Activated naive CD4-positive, alpha-beta T cell (primary cell): ENCODE measurements at places on chromosomes 7 and 10.

GRCh38 chr7:138257459-138258196 lies 181.4 kb downstream of the AKR1D1 start:
- DNase-seq, result no peak

- DNase-seq, result no peak
Measured at GRCh38 chr10:37566332-37566731, 291.1 kb downstream of the ZNF248 start.

DNA sequence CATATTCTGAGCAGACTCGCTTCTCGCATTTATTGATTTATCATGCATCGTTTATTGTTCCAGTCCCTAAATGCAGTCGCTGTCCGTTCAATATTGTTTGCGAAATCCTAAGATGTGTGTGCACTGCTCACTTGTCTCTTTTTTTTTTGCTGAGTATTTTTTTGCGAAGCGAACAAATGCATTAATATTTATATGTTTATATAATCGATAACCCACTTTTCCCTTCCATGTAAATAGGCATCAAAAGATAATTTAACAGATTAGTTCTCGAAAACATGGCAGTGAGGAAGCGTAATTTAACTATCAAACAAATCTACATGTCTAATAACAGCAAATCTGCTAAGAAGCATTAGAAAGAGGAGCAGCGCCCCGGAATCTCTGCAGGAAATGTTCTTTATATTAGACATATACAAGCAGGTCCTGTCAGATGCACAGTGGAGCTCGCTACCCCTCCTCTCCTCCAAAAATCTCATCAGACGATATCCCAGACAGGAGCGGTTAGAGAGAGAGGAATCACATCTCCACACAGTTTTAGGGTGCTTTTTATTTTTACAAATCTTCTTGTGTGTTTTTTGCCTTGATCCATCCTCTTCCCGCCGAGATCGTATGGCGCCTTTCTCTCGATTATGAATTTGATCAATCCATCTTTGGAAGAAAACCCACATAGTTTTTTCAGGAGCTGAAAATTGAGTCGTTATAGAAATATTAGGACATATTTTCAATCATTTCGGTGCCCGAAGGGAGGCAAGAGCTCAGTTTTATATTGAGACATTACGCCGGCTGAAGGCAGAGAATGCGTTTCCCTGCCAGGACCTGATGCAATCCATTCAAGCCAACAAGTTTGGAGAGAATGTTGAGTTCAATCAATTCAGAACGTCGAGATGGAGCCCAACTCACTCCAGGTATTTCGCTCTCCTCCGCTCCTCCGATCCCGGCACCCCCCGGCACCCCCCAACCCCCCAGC lies at the start of gene ARID5B:
Gene ARID5B, plus strand, starts transcription at position 871 of the 964 bp plus-strand sequence. Its CDS starts 11 bp downstream, at position 882.
- peak; percentile 23 for DNase-seq

GRCh38 chr10:103602028-103602851 lies 108.7 kb downstream of the NEURL1 start:
- no peak for DNase-seq

GRCh38 chr7:20201380-20201779 lies 15.8 kb downstream of the MACC1 start:
- DNase-seq, result no peak

DNA sequence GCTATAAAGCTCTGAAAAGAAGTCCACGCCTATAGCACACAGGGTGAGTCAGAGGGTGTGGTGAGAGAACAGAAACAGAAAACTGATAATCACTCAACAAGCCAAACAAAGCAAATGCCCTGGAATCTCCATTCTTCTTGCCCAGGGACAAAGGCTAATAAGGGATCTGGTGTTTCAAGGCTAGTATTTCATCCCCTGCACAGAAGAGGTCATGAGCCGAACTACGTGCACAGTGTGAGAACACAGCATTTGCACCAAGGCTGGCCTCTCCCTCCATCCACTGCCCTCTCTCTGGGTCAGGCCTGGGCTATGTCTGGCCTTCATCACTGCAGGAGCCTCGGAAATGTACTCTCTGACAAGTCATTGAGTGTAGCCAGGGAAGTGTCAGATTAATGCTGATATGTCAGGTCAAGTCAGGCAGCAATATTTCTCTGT lies 42.7 kb downstream of the PRR15 start:
- no peak for DNase-seq

- DNase-seq, result no peak
Measured at GRCh38 chr7:18494406-18494805, 1.1 kb upstream of the HDAC9 start.

DNA sequence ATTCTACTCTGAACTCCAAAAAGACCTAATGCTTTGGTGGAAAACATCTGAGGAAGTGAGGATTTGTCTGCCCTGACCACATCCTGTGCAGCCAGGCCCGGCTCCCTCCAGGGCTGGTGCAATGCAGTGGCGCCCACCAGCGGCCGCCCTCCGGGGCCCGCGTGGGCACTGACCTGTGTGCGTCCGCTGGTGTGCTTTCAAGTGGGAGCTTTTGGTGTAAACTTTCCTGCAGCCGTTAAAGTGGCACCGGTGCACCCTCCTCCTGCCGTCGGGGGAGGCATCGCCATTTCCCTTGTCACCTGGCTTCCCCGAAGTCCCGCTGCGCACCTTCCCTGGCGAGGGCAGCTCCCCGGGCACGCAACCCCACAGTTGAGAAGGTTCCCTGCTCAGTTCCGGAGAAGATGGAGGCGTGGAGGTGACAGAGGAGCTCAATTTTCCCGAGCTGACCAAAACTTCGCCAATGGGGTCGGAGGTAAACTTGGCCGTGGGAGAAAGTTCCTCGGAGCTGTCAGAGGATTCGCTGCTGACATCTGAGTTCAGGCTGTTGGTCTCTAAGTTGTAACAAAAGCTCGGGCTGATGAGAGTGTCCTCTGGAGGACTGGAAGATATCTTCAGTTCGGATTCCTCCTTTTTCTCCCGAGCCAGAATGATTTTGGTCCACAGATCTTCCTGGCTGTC lies 3.4 kb downstream of the KLF6 start:
- DNase-seq, result no peak

DNA sequence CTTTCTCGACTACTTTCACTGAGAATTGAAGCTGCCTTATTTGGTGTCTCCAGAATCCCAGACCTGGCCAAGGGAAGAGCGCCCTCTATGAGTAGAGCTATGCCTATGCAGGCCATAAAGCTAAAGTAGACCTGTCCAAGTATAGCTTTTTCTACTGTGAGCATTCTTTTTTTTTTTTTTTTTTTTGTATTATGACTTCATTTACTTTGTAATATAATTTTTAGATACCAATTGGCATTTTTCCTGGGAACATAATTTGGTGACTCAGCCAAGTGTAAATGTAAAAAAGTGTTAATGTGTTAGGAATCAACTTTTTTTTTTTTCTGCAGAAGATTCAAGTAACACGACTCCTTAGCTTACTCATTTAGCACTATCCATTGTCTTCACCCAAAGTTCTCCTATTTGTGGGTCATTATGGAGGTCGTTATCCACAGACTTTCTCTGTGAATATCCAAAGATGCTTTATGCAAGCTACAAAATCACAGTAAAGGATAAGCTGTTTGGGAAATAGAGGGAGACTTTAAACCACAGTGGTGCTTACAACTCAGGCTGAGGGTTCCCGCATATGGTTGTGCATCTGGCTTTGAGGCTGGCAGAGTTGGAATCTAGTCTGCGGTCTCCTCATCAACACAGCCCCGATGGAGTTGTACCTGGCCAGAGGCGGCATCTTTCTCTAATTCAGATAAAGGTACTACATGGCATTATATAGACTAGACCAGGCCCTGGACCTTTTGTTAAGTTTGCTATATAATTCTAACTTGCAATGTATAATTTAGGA lies 1040.2 kb upstream of the SORCS1 start:
- no peak for DNase-seq

GRCh38 chr10:5615316-5615715 lies 51.1 kb downstream of the ASB13 start:
- no peak for DNase-seq

- DNase-seq, result no peak
Measured at GRCh38 chr7:103809229-103809994, 180.0 kb downstream of the RELN start.

DNA sequence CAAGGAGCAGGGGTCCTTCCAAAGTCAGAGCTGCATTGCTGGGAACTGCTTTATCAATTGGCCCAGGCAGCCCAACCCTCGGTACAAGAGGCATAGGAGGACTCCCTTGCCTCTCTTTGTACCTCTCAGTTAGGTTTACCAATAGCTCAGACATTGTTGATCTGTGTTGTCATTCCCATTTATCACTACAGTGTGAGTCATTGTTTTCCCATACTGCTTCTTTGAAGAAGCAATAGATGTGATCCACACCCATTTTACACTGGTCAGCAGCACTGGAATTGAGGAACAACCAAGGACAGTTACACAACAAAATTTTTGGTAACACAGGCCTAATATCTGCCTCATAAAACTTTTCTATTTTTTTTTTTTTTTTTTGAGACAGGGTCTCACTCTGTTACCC lies 307.2 kb downstream of the SNX13 start:
- no peak for DNase-seq

DNA sequence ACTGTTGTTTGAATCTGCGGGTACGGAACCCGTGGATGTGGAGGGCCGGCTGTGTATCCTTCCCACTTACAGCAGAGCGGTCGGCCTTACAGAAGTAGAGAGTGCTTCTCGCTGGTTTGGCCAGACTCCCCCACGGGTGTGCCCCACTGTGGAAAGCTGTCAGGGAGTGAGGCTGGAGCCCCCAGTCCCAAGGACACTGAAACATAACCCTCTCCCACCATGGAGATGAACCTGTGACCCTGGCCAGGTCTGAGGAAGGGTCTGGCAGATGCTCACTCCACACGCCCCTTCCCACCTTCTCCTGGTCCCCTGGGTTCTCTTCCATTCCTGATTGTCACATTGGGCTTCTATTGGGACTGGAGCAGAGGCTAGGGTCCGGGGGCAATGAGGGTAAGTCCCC lies 39.6 kb downstream of the TSPAN15 start:
- no peak for DNase-seq

DNA sequence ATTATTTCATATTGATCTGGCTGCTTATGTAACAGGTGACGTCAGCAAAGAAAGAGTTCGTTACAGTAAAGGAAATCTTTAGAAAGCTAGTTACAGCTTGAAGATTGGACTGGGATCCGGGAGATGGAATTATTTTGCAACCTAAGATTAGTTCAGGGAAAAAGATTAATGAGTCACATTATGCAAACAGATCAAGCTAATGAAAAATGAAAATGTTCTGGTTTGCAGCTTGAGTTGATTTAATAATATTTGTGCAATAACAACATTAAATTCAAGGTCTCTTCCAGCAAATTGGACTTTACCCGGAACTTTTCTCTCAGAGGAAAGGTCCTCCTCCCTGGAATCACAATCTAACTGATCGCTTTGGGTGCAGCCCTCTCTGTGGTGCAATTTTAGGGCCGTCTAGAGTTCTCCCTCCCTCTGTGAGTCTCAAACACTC lies 119.5 kb downstream of the OTUD1 start:
- DNase-seq, result no peak

- no peak for DNase-seq
Measured at GRCh38 chr7:29363636-29364425, 169.3 kb downstream of the CHN2 start.

- DNase-seq, result no peak
Measured at GRCh38 chr7:41117431-41117830, 585.5 kb downstream of the INHBA start.

DNA sequence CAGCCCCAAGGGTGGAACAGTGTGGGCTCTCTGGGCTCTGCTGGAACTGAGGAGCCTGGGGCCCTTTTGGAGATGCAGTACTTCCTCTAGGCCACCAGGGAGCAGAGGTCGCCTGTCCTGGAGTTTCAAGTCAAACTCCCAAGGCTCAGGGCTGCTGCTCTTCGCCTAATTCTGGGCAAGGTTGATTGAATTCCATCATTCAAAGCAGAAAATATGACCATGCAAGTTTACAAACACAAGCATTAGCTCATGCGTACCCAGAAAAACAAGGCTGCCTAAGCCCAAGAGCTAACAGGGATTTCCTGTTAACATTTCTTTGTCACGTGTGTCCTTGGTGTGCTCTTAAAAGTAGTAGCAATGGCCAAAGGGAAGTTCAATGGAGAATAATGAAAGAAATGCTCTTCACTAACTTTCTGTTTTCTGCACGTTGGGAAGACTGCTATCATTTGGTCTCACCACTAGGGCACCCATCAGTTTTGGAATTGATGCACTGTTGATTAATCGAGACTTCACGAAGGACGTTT lies 20.1 kb downstream of the LDB3 start:
- no peak for DNase-seq

DNA sequence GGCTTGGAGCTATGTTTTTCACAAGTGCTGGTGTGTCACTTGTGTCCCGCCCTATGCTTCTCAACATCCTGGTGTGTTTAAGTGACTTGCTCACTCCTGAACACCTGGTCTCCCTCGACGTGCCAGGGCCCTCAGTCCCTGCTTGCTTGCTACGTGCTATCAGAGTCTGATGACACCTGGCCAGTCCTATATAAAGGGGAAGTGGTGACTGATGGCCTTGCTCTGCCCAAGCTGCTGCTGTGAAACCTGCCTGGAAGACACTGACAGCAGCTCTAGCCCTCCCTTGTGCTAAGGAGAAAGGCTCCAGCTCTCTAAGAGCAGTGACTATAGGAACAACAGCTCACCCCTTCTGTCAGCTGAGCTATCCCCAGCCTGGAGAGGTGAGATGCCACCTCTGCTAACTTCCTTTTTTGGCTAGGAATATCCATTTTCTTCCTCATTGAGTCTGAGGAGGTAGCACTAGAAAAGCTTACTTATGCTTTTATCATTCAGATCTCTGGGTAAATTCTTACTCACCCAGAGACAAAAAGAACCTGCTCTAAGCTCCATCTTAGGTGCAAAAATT lies 77.2 kb upstream of the PLXNA4 start:
- no peak for DNase-seq

GRCh38 chr10:100817268-100817839 lies 72.0 kb downstream of the PAX2 start:
- no peak for DNase-seq

DNA sequence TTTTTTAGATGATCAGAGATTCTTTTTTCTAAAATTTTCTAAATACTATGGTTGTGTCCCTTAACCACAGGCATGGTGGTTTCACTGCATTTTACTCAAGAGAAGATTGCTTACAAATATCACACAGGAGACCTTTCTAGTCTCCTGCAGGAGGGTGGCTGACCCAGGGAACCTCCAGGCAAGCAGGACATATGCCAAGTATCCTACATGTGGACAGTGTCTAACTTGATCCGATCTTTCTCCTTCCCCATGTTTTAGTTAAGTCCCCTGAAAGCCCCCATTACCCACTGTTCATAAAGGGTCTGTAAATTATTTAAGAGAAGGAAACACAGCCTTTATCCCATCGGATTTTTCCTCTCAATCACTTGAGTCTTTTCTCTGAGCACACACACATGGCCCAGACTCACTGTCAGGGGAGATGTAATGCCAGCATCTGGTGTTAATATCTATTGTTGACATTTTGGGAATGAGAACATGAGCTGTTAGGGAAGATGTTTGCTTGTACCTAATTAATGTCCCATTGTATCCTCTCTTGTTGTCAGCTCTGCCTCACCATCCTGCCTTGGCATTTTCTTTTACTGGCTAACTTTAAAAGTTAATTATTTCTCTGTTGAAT lies 755.2 kb downstream of the AUTS2 start:
- DNase-seq, result no peak

DNA sequence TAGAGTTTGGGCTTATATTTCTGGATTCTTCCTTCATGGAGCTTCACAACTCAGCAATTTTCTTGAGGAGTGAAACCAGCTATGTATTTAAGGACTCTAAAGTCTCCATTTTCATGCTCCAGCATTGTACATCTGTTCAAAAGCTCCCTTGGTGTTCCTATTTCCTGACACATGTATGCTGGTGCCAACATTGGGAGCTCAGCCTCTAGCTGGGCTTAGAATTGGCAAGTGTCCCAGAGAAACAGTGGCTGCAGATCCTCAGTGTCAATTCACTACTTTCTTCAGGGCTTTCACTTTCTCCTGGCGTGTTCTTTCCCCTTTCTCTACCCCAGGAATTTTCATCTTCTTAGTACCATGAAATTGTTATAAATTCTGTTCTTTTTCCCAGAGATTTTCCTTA lies 103.1 kb downstream of the ZNF467 start:
- no peak for DNase-seq

- no peak for DNase-seq
Measured at GRCh38 chr10:131440405-131441360, 129.2 kb upstream of the TCERG1L start.
